ELR (cell line): ENCODE measurements at places on chromosomes 5 and 9.
A peak's percentile ranks its signal among the peaks of the same experiment; 100 is the strongest.

DNA sequence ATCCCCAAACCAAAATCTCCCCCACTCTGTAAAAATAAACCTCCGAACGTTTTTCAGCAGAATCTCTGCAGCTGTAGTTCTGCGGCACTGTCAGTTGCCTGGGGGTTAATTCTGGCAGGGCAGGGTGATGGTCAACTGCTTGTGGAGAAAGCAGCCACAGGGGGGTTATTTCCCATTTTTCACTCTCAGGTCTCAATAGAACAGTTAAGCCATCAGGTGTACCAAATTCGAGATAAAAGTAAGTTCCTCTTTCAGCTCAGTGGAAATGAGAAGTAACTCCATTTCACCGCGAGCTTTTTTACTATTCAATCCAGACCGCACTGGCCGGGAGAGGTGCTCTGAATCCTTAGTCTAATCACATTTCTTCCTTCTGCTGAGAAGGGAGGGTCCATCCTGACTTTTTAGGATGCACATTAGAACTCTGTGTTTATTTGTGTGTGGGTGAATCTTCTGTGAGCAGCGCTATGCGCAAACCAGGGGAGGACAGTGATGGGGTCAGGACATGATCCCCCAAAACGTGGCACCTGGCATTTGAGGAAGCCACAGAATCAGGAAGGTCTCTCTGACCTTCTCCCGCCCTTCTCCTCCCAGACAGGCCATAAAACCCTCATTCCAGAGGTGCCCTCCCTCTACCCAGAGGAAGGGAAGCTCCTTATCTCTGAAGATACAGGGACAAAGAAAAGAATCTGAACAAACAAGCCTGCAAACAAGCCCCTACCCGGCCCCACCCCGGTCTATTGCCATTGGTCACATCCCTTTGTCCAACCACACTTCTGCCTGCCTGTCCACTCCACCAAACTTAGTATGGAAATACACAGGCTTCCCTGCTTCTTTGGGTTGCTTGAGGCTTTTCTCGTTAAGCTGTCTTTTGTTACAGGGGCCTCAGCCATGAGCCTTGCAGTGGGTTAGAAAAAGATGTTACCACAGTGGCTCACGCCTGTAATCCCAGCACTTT is 229.0 kb downstream of the ROR2 start:
- no peak for DNase-seq

GRCh38 chr5:173907686-173908371 is 19.7 kb downstream of the CPEB4 start:
- peak; percentile 39 for DNase-seq

DNA sequence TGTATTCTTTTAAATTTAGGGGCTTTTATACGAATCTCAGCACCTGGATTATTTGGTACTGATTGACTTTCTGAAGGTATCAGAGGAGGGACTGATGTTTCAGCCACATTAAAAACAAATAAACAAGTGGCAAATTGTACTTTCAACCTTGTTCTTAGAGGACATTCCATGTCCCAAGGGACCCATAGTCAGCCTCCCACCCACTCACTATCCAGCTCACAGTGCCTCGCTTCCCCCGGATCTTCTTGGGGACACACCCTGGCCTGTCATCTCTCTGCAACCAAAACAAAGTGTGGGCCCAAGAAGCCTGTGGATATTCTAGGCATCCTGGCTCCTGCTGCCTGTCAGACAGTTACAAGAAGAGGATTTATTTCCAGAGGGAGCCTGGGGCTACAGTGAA is 8.8 kb upstream of the BOD1 start:
- DNase-seq: no peak

DNA sequence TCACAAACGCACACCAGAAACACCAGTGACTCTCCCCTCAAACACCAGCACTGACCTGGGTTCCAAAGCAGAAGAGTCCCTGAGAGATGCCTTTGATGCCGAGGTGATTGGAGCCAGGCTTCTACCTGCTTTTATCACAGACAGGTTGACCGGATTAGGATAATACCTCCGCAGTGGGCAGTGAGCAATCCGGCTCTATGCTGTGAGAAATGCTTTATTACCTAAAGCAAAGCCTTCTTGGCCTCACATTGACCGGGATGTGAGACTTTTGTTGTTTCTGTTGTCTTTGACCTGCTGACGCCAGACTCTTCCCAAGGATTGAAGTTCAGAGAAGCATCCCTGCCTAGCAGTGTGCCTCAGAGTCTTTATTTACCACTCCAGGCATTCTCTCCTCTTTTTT is 320.3 kb upstream of the CLINT1 start:
- no peak for DNase-seq

DNA sequence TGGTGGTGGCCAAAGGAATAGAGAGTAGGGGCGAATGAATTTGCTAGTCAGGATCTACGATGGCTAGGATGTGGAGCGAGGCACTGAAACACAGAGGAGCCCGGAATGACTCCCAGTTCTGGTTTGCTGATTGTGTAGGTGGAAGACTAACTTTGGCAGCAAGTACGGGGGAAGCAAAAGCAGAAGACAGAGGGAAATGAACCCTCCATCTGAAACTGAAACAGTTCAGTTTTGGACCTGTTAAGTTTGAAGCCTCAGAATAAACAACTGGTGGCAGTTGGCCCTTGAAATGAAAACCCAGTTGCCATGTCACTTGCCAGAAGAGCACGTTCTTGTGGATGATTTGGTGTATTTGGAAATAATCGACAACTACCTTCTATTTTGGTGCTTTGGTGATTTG is 15.4 kb upstream of the SMIM15 start:
- no peak for DNase-seq

DNA sequence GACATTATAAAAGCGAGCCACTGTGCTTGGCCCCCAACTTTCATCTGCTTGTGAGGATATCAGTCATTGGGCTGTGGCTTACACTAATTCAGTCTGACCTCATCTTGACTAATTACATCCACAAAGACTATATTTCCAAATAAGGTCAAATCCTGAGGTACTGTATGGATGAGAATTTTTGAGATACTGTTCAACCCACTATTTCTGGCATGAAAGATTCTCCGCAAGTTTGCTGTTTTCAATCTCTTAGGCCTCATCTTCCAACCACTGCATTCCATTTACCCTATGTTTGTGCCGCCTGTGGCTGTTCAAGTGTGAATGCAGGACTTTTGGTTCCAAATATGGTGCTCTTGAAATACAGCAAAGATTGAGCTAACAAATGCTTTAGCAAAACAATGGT is 400.9 kb upstream of the SGCD start:
- DNase-seq: no peak

GRCh38 chr5:180649297-180650039 is at the start of gene FLT4:
TSS of gene FLT4 (minus strand) at chr5:180649600. CDS start at chr5:180649545, 55 bp downstream.
- DNase-seq: no peak

DNA sequence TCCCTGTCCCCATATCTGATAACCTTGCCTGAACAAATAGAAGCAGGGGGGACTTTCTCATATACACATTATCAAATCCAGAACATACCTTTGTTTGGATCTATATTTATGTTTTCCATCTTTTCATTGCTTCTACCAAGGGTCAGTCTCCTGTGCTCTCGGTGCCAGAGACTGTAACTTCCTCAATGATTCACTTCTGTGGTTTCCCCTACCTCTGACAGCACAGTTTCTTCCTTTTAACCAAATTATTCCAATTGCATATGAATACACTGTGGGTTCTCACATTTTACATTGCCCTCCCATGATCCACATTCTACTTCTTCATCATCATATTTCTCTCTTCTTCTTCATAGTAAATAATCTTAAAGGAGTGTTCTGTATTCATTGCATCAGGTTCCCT is 32.2 kb downstream of the NMUR2 start:
- no peak for DNase-seq

DNA sequence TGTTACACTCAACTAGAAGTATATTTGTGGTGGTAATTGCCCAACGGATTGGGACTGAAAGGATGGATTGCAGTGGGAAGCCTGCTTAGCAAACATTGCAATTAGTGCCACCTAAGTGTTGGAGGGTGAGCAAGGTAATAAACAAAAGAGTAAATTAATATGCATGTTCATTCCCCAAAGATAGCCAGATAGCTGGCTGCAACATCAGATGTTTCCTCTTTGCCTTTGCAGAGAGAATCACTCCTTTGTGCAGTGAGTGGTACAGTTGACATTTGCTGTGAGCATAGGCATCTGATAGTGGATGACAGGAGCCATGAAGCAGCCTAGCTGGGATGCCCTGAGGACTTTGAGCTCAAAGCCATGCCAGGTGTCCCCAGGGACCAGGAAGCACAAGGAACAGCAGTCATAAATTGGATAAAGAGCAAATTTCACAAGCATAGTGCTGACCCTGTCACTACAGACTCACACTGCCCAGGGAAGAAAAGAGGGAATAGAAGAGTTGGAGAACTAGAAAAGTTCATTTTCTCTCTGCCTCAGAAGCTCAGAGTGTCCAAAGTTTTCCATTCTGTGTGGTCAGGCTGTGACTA is 336.1 kb upstream of the SLC30A5 start:
- no peak for DNase-seq

GRCh38 chr5:178305801-178306200 is 73.2 kb upstream of the PHYKPL start:
- no peak for DNase-seq

DNA sequence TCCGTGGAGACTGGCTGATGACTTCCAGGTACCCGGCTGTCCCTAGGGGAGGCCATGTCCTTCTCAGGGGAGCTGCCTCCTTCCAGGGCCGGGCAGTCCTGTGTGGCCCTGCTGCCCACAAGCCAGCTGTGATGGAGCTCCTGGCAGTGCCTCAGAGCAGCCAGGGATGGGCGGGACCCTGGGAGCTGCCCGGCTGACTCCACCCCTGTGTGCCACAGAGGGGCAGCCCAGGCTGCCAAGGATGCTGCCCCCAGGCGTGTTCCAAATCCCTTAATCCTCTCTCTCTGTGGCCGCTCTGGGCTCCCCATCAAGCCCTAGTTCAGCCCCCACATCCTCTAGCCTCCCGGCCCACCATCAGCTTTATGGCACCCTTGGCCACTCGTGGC is 7.0 kb upstream of the SCGB3A1 start:
- no peak for DNase-seq

DNA sequence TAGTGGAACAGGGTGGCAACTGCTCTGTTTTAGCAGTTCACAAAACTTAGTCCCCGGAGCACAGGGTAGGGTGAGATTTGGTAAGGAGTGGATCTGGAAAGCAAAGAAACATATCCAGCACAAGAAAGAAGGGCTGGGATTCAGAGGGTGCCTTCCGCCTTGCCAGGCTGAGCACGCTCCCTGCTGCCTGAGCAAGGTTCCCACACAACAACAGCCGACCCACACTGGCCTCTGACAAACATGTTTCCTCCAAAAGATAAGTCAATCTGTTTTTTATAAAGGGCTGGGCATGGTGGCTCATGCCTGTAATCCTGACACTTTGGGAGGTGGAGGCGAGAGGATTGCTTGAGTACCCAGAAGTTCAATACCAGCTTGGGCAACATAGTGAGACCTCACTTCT is 45.8 kb downstream of the RAB3C start:
- no peak for DNase-seq

- no peak for DNase-seq
These were observed 652.4 kb downstream of the PDE4D start for GRCh38 chr5:59241119-59241518.

DNA sequence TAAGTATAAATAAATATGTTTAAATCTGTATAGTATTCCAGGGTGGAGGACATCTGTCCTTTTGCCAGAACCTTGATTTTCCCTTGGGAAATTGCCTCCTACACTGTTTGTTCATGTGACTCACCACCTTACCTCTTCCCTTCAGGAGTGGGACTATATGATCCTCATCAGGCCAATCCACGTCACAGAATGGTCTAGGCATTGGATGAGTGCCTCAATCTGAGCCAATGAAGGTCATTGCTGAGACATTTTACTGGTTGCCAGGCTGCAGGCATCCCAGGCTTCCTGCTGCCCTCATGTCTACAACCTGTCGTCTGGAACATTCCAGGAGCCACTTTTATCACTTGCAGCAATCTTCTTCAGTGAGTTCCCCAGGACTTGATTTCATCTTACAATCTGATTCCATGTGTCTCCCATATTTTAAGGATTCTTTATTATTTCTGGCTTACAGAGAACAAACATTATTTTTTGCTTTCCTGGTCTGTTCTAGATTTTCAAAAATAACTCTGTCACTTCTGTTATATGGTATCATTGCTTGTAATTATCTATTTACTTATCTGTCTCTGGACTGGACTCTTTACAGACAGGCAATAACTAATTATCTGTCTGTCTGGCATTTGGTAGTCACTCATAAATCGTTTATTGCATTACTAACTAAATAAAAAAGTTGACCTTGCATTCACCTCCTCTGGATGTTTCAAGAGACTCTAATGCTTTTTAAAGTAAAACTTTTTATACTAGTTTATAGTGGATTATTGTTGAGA is 107.3 kb upstream of the APC start:
- no peak for DNase-seq

- DNase-seq: peak; percentile 40
These were observed 43.7 kb downstream of the LURAP1L start for GRCh38 chr9:12818431-12819000.

- DNase-seq: peak; percentile 95
These were observed 137.9 kb upstream of the TRIM32 start for GRCh38 chr9:116549061-116549664.

DNA sequence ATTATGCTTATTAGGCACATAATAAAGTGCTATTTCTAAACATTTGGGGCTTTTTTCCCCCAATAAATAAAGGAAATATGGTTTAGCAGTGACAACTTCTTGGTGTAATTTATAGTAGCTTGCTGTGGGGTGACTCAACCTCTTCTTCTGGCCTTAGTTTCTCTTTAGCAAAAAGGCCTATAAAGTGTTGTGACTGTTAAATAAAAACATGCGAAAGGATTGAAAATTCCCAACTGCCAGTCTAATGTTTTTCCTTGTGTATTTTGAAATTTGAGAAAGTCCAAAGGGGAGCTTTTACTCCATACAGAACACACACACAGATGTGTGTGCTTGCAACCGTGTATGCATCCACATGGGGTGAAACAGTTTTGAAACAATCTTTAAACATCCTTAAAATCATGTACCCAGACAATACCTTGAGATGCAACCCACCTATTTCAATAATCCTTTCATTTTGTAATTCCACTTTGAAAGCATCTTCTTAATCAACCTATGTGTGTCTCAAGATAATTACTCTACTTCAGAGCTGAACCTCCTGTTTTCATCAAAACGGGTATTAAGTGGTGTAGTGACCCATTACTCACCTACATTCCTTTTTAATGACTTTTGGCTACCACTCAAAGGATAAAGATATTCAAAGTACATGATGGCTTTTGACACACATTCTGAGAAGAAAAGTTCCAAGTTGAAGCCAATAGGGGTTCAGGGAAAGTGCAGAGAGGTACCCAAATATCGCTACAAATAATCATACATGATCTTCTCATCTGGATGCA is 123.8 kb downstream of the DROSHA start:
- peak; percentile 66 for DNase-seq

DNA sequence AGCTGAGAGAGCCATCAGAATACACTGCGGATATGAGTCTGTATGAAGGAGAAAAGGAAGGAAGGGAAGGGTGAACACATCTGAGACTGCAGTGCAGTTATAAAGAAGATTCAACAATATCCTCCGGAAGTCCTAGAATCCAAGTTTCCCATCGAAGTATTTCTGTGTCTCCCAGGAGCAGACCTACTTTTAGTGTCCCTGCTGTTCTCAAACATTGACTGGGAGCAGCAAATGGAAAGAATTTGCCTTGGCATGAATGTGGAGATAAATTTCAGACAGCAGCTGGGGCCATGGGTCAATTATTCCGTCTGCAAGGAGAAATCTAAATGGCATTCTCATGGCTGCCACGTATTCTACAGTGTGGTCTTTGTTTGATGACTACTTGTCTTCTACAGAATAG is 478.1 kb upstream of the SMC2 start:
- no peak for DNase-seq
